Mucosa of gallbladder (tissue), 1 donor: ENCODE measurements at places on chromosomes 1 and 21. TPM values are rescaled to one million over a fixed set of nuclear protein-coding genes. Genes with fewer than 3 reads are reported as not detected.

Gene ATP6V1G3
- not detected for total RNA-seq

Gene MMEL1
- total RNA-seq = 22.9 TPM

Gene NRDC
- 112 TPM for total RNA-seq

Gene HSD3B2
- total RNA-seq = 1.8 TPM

Gene USF1
- total RNA-seq = 58.8 TPM

Gene AADACL4
- not detected for total RNA-seq

Gene SHE
- 6.2 TPM for total RNA-seq

Gene RRP15
- 9.5 TPM for total RNA-seq

Gene ZDHHC18
- total RNA-seq = 20.4 TPM

Gene LHX8
- 0.83 TPM for total RNA-seq

Gene APOBEC4
- total RNA-seq = not detected

Gene PUSL1
- total RNA-seq = 19.0 TPM

Gene RIMS3
- 4.2 TPM for total RNA-seq

Gene LENEP
- total RNA-seq = not detected

Gene AVPR1B
- total RNA-seq = 0.40 TPM

Gene ITGB2
- 84.5 TPM for total RNA-seq

Gene SDC3
- 128 TPM for total RNA-seq

Gene SLC50A1
- total RNA-seq = 54.7 TPM

Gene OR2T11
- total RNA-seq = not detected

Gene CFAP45
- 0.37 TPM for total RNA-seq

Gene KRTAP22-2
- total RNA-seq = not detected

Gene TNFRSF1B
- total RNA-seq = 50.4 TPM
